HEK293T (cell line): ENCODE measurements at places on chromosomes 7 and 10.
A peak's percentile ranks its signal among the peaks of the same experiment; 100 is the strongest.

- no peak for DNase-seq
Measured at GRCh38 chr10:14659626-14660196, 115.0 kb downstream of the FAM107B start.

GRCh38 chr10:131804551-131805295 is 96.1 kb upstream of the PPP2R2D start:
- DNase-seq, result no peak

DNA sequence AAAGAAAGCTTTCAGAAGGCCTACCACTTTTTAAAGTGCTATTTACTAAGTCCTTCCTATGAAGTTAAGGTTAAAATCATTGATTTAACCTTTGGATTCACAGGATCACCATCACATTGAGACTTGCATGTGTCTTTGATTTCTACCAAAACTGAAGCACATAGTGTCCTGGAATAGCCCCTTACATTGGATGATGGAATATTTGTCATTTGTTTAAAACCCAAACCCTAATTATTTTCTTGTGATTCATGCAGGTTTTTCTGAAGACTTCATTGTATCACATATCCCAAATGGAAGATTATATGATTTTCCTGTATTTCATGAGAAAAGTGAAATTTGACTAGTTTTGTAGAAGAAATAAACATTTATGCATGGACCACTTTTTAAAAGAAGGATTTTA is 3.3 kb downstream of the SEMA3A start:
- no peak for DNase-seq

- DNase-seq, result no peak
Measured at GRCh38 chr10:129094233-129094632, 372.8 kb upstream of the MGMT start.

- peak; percentile 57 for DNase-seq
Measured at GRCh38 chr10:110209454-110209925, 2.1 kb downstream of the MXI1 start.

DNA sequence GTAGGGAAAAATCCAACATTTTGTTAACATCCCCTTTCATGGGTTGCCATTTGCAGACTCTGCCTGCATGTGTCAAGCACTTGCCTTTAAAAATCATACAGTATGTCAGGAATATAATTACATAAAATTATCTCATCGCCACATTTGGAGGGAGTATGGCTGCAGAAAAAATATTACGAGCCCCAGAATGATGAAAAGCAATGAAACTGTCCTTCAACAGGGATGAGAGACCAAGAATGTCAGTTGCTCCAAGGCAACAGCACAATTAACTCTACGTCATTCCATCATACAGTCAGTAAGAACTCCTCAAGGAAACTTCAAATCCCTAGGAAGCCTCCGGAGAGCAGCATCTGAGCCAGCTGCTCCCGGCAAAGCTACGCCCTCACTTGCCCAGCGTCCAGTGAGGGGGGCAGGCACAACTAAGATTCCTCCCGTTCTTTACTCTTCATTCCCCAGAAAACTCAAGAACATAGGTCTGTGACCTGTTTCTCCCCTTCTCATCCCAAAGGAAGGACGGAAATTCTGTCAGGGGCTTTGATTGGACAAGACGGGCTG is 132.9 kb downstream of the ANLN start:
- DNase-seq, result no peak

DNA sequence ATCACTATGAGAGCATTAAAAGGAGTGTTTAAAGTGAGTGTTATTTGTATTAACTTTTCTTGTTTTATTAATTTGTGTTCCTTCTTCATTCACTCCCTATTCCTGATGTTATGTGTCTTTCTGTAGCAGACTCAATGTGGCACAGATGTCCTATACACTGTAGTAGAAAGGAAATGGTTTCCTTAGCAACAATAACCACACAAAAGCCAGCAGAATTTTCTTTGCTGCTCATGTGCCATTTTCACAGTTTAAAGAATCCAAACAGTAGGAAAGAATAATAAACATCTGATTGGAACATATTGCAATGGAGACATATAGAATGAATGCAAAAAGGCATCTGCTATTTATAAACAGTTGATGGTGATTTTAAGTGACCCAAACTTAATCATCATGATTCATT is 763.6 kb downstream of the PHTF2 start:
- no peak for DNase-seq

- DNase-seq, result no peak
Measured at GRCh38 chr10:107169516-107169915, 5.0 kb upstream of the SORCS1 start.

- no peak for DNase-seq
Measured at GRCh38 chr10:49269523-49269922, 29.4 kb upstream of the C10orf71 start.

DNA sequence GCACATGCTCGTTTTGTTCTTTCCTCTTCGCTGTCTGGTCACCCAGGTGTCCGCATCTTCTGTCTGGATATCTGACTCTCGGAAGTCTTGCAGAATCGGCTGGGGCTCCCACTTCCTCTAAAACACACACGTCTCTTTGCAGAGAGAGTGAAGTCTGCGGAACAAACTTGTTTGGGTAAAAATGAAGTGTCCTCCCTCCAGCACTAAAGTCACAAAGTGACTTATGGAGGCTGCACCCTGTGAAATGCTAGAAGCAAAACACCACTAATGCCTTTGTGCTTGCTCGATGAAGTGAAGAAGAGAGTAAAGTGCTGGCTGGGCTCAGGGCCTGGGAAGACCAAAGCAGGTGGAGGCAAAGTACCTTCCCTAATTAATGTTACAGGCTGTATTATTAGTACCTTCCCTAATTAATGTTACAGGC is 71.4 kb downstream of the FGFR2 start:
- peak; percentile 26 for DNase-seq

- DNase-seq, result no peak
Measured at GRCh38 chr10:23581906-23582450, 143.1 kb downstream of the OTUD1 start.

GRCh38 chr7:19336836-19337383 is 191.7 kb upstream of the FERD3L start:
- peak; percentile 5 for DNase-seq

DNA sequence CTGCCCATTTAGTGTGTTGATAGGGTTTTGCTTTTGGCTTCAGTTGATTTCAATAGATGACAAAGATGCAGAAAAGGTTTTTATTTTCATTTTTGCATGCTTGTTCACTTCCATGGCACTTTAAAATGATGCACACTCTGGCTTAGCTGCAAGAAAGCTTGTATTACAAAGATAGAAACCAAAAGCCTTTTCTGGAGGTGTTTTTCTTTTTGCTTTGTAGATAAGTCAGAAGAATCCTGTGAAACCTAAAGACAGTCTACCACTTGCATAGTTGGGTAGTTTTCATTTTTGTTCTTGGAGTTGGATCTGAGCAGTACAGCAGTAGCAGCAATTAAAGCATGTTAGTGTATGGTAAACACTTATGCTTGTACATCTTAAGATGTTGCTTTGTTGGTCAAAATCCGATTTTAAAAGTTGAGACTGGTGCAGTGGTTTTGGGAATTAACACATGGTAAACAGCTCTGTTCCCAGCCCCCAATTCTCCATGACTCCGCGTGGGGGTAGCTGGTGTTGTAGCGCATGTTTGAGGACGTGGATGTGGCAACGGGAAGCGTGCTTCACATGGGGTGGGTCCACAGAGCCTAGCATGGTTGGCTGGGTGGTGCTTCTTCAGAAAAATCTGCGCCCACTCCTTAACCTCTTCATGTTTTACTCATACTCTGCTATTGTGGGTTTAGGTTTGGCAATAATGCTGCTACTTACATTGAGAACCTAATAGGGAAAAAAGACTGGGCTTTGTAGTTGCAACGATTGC is 19.8 kb downstream of the CCNY start:
- no peak for DNase-seq

- DNase-seq, result no peak
Measured at GRCh38 chr10:74118804-74119203, 31.8 kb downstream of the AP3M1 start.

- DNase-seq, result no peak
Measured at GRCh38 chr7:51328351-51328801, 11.8 kb upstream of the COBL start.

DNA sequence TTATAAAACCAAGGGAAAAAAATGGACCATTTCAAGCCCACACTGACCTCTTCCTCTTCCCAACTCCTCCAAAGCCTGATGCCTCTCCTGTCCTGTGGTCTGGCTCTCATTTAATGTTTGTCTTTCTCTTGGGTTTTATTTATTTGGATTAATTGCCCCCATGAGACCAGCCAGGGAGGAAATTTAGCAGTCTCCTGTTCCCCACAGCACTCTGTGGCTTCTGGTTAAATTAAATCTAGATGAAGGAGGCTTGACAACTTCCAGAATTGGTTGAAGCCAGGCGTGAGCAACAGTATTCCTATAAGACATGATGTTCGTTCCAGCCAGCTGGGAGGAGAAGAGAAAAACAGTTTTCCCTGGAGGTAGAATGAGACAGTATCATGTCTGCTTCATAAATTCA is 15.1 kb upstream of the PRLHR start:
- DNase-seq, result no peak

GRCh38 chr10:92200564-92200963 is 90.3 kb downstream of the CPEB3 start:
- no peak for DNase-seq

GRCh38 chr7:71627651-71628050 is 495.7 kb downstream of the GALNT17 start:
- DNase-seq, result no peak

- no peak for DNase-seq
Measured at GRCh38 chr7:113625494-113626102, 293.2 kb downstream of the PPP1R3A start.

DNA sequence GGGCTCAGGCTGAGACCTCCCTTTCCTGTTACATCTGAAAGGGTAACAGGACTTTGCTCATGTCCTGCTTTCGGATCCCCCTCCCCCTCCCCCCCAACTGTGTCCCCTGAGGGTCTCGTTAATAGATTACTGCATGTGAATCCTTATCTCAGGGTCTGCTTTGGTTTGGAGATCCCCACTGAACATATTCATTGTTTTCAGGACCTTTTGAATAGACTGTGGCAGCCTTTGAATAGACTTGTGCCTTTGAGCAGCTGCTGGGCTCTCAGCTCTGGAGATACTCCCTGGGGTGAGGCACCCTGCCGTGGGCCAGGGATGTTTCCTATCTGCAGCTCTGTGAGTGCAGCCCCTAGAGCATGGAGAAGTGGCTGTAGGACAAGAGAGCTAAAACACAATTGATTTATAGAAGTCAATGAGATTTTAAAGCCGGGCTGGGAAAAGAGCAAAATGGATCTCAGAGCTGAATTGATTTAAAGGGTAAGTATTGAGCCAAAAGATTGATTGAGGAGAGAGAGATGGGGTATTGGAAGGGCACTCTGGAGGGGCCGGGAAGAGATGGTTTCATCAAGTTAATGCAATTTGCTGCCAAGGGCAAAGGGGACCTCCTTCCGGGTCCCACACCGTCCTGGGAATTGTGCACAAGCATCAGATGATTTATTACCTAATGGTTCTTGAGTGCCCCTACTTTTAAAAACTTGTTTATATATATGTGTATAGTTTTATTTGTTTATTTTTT is 9.9 kb downstream of the ARHGAP22 start:
- no peak for DNase-seq

- no peak for DNase-seq
Measured at GRCh38 chr10:98047009-98047741, 16.8 kb upstream of the CRTAC1 start.

DNA sequence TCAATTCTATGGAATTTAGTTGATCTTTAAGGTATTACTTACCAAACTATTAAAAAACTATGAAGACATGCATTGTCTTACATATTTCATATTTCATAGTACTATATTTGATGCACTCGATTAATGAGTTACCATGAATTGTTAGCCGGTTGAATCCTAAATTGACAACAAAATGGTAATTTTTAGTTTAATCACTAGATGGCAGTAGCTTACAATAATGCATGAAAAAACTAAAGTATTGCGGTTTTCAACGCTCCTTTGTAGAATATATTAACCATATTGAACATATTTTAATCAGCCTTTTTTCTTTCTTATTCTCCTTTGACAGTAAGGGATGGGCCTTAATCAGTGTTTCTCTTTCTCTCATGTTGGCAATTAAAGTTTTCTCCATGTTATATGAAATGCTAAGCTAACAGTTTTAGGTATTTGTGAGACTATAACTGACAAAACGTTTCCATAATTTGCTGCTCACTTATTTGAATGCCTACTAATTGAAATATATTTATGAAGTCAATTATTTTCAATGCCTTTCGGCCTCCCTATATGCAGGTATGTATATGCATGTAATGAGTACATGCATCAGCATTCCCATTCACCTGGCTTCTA is 48.5 kb upstream of the ARL4A start:
- DNase-seq, result peak; percentile 14
